ENCODE measurements at places on chromosomes 13 and 19.

GRCh38 chr13:74306496-74306895 is 172.3 kb upstream of the KLF12 start:
- peak; percentile 73 for DNase-seq

DNA sequence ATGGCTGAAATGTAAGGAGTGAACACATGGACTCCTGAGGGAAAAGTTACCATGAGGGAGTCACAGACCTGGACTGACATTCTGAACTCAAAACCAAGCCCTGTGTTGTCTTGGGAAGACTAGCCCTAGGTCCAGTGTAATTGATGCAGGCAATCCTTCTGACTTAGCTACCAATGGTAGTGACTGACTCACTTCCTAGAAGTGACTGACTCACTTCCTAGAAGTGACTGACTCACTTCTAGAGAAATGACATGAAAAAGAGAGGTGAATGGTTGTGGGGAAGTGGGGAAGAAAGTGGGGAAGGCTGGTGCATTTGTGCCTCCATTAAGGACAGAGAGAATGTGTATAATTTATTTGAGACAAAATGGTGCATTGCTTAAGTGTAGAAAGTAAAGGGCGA is 49.9 kb downstream of the EDNRB start:
- no peak for DNase-seq

DNA sequence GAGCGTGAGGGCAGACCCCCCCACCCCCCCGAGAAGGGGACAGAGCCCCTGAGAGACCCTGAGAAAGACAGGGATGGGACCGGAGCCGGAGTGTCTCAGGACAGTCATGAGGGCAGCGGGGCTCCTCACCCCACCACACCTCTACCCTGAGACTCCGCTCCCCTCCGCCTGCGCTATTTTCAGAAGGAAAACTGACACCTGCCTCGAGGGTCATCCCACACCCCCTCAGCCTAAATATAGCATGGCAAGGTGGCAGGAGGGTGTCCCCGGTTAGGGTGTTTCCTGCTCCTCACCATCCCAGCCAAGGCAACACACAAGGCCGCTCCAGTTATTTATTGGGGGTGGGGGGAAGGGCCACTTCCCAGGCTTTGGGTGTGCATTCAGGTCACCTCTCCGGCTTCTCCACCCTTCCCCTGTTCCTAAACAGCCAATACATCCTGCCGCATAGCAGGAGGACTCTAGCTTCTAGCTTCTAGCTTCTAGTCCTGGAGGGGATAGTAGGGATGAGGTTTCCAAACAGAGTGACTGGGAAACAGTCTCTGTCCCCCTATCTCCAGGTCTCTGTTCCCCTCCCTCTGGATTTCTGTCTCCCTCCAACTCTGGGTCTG is 1.4 kb upstream of the NTF4 start:
- DNase-seq: no peak

DNA sequence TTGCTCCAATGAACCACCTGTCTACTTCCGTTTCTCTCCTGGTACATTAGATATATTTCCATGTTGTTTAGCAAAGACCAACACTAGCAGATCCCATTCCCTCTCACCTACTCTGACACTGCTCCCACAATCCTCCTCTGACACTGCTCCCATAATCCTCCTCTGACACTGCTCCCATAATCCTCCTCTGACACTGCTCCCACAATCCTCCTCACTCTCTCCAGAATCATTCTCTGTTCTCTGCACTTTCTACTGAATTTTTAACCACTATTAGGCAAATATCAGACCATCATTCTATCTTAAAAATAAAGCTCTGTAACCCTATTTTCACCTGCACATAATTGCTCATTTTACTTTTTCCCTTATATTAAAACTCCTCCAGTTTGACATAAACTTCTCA is 578.5 kb upstream of the PCDH20 start:
- DNase-seq: no peak

- no peak for DNase-seq
Observed at GRCh38 chr19:42068756-42069571, 1.0 kb downstream of the GRIK5 start.
